ENCODE measurements at places on chromosomes 4 and X.

- DNase-seq, result no peak
Measured at GRCh38 chr4:85407546-85407945, 67.4 kb upstream of the ARHGAP24 start.

- no peak for DNase-seq
Measured at GRCh38 chr4:163665101-163665500, 170.6 kb downstream of the TMA16 start.

DNA sequence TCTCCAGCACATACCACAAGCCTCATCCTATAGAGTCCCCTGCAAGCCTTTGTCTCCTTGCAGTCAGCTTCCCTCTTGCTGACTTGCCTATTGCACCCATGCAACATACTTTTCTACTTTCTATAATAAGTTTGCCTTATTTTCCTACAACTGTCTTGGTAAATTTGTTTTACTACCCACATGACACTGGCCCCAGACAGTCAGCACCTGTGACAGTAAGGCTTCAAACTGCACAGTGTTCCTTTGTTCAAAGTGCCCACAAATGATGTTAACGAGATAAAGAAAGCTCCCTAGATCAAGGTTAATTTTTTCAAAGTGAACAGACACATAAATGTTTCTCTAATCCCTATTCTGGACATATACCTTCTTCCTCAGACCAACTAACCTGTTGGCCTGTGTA, 529.1 kb upstream of the PCDH10 start:
- DNase-seq, result no peak

DNA sequence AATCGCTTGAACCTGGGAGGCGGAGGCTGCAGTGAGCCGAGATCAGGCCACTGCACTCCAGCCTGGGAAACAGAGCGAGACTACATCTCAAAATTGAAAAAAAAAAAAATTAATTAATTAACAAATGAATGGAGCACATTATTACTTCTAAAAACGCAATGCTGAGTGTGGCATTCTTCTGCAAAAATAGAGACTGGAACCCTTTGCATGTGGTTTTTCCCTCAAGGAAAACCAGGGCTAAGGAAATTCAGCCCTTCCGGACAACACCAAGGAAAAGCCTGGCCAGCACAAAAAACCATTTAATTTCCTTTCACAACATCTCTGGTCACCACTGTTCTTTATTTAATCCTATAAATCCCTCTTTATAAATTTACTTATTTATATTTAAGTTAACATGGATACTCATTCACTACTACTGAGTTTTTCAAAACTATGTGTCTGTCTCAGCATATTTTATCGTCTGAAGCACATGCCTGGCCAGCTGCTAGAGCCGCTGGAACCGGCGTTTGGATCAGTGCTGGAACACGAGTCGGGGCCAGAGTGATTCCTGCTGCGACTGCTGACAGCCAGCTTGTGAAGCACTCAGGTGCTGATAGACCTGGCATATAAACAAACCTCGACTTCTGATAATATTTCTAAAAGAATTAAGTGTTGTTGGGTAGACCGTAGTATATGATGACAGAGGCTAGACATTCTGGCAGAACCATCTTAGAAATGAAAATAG, 84.5 kb upstream of the WWC2 start:
- no peak for DNase-seq

- no peak for DNase-seq
Measured at GRCh38 chr4:7429601-7430078, 5.1 kb downstream of the PSAPL1 start.

- DNase-seq, result no peak
Measured at GRCh38 chrX:22445880-22446279, 173.2 kb downstream of the CBLL2 start.

DNA sequence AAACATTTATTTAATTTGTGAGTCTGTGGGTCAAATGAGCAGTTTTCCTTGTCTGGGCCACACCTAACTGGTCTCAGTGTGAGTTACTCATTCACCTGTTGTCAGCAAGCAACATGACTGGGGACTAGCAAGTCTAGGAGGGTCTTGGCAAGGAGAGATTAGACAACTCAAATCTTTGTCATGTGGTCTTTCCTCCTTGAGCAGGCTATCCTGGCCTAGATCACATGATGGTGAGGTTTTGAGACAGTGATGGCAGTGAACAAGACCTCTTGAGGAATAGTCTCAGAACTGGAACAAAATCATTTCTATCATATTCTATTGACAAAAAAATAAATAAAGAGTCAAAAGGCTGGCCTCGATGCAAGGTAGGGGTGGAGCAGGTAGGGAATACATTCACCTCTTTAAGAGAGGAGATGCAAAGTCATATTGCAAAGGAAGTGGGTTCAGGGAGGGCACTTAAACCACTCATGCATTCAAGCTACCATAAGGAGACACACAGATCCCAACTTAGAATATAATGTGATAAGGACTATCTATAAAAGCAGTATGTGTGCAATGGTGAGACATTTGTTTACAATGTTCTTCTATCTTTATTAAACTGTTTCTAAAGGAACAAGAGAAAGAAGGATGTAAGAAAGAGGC, 135.7 kb downstream of the ZNF330 start:
- DNase-seq, result no peak

DNA sequence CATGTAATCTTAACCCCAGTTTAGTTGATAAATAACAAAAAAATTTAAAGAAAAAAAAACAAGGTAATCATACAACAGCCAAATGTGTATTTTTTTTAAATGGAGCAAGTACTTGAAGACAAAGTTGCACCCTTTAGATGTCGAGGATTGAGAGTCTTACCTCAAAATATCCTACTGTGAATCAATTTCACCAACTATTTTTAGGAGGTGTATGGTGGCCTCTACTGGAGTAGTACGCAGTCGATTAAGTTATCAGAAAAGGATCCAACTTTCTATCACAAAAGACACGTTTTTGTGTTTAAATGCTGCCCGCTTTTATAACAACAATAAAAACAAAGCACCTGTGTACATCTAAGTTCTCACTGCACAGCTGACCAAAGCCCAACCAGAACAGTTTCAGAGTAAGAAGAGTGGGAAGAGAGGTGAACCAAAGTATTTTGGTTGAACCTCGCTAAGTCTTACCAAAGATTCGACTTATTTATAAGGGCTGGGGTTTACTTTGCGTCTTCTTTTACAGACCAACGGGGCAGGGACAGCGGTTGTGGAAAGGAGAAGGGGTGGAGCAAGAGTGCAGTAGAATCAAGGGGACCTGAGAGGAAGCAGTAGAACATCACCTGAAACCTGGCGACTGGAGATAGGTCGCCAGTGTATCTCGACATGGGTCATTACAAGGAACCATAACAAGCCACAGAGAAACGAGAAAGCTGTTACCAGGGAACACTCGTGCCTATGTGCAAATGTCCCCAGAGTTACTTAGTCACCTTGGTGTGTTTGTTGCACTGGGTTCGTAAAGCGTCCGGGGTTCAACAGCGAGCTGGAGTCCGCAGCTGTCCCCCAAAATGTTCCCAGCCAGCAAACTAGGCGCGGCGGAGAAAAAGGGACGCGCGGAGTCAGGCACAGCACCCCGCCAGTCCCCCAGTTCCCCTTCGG, 1.1 kb downstream of the RPS6KA6 start:
- DNase-seq, result no peak

Measured in C1 segment of cervical spinal cord (tissue), 14 donors.